ENCODE measurements at places on chromosomes 12 and 14.

- no peak for DNase-seq
Observed at GRCh38 chr12:75712223-75712622, 200.8 kb upstream of the KRR1 start.

DNA sequence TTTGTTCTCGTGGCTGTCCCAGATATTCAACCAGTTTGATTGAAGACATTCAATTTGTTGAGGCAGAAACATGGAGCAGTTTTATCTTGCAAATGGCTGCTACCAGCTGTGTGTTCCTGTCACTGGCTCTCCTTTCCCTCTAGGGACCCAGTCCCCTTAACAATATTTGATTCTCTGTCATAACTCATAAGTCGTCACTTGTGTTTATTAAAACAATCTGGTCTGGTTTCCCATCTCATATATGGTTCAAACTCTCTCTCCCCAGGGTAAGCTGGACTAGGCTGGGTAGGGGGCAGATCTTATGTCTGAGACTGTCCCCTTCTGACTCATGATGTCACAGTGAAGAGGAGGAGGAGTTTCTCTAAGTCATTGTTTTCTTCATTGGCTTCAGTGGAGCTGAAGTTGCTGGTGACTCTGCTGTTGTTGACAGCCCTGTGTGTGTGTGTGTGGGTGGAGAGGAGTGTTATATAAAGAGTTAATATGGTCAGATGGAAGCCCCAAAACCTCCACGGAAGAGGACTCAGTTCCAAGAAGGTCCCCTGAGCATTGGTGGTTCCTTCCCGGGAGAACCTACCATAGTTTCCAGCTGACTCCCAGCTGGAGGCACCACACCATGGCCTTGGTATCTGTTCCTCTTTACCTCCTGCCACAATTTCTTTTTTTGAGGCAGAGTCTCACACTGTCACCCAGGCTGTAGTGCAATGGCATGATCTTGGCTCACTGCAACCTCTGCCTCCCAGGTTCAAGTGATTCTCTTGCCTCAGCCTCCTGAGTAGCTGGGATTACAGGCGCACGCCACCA lies 16.1 kb upstream of the GNG2 start:
- no peak for DNase-seq

GRCh38 chr12:18071336-18071735 lies 18.7 kb downstream of the RERGL start:
- no peak for DNase-seq

DNA sequence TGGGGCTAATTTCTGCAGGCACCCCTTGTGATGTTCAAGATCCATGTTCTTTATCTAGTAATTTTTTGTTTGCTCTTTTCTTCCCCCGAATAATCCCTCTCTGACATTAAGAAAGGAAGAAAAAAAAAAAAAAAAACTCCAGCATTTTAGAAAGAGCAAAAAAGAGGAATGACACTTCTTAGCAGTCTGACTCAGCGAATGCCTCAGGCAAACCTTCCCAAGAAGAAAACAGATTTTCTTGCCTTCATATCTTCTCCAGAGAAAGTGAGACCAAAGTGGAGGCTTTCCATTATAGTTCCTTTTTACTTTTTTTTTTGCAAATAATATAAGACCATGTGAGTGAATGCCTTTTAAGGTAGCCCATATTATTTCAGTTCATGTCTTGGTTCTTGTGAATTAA lies 479.0 kb upstream of the SYT1 start:
- DNase-seq, result no peak

DNA sequence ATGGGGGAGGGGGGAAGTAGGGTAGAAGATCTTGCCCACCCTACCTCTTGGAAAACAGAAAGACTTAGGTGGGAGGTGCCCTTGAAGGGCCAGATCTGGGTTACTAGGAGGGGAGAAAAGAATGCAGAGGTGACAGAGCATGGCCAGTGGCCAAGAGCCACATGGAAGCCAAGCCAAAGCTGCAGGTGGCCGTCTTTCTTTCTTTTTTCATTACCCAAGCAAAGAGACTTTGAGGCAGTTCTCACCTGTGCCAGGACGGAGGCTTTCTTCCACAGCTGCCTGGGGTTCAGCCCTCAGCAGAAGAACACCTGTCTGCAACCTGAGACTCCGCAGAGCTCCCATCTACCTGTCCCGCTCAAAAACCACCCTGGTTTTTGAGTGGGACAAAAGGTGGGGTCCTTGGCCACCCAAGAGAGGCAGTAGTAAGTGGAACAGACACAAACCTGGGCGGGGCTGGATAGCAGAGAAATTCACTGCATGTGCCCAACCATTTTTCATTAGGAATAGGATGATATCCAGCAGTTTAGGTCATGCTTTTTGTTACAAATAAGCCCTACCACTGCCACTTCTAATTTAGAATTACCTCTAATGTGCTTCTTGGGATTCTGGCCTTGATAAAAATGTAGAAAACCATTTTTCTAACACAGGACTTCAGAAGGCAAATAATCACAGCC lies 116.5 kb downstream of the DYRK2 start:
- no peak for DNase-seq

- no peak for DNase-seq
Observed at GRCh38 chr12:93722835-93723567, 45.8 kb downstream of the CRADD start.

DNA sequence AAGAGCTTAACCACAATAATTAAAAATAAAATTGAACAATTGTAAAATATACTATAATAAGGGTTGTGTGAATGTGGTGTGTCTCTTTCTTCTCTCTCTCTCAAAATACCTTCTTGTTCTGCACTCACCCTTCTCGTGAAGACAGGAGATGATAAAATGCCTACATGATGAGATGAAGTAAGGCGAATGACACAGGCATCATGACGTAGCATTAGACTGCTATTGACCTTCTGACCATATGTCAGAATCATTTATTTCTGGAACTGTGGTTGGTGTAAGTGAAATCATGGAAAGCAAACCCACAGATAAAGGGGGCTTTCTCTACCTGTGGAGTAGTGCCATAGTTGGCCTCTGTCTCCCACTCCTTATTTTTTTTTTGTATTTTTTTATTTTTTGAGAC lies 37.8 kb upstream of the NUAK1 start:
- no peak for DNase-seq

DNA sequence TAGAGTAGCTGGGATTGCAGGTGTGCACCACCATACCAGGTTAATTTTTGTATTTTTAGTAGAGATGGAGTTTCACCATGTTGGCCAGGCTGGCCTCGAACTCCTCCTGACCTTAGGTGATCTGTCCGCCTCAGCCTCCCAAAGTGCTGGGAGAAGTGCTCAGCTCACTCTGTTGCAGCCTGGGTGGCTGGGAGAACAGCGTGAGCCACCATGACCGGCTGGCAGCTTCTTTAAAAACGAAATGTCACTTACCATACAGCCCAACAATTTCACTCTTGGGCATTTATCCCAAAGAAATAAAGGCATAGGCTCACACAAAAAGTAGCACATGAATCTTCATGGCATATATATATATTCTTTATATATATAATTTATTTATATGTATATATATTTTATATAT lies 4.7 kb upstream of the CFAP73 start:
- no peak for DNase-seq

DNA sequence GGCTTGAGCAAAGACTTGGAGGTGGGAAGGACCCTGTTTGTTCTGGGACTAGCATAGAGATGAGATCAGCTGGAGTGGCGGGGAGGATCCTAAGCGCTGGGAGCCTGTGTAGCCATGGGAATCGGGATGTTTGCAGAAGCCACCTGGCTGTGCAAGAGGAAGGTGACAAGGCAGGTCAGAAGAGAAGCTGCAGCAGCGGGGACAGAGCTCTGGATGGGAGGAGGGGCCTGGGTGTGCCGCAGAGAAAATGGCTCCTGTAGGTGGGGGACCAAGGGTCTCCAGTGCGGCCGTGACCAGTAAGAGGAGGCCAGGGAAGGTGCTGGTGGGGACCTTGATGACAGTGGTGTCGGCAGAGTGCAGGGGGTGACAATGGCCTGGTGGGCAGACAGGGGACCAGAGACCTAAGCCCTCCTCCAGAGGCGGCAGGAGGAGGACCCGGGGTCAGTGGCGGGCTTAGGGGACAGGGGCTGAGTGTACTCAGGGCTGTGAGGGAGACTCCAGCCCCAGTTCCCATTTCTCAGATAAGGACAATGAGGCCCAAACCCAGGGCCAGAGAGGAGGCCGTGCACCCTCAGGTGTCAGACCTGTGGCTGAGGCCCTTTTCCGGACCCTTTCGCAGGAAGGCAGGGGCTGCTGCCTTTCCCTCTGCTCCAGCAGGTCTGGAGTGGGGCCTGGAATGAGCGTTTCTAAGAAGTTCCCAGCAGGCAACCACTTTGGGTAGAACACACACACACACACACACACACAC lies 206.6 kb upstream of the RTL1 start:
- no peak for DNase-seq

DNA sequence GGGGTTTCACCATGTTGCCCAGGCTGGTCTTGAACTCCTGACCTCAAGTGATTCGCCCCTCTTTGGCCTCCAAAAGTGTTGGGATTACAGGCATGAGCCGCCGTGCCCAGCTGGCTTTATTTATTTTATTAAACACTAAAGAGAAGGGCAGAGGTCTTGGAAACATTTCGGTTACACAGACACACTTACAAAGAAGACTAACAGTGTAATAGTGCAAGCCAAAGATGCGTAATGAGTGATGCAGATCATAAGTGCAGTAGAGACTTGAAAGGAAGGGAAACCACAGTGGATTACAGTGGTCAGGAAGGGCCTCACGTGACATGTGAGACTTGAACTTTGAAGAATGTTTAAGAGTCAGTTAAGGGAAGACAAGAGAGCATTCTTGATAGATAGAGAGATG lies 33.9 kb upstream of the CDK17 start:
- no peak for DNase-seq
